ENCODE measurements at places on chromosomes 1 and 21. TPM values are rescaled to one million over a fixed set of nuclear protein-coding genes. Genes with fewer than 3 reads are reported as not detected.

Gene TEX38
- polyA plus RNA-seq, result 0.24 TPM

GRCh38 chr1:181676269-181676668 is 193.0 kb downstream of the CACNA1E start:
- no peak overlapping the region for H3K4me3 ChIP-seq
- no peaks in the 10 kb centered on the region for H3K4me1 ChIP-seq
- H3K27me3 ChIP-seq, result no peaks in the 10 kb centered on the region

- DNase-seq, result no peak
- no peak overlapping the region for H3K27ac ChIP-seq
- H3K27me3 ChIP-seq, result no peaks in the 10 kb centered on the region
- peaks cover 12% of the 10 kb centered on the region for H3K4me1 ChIP-seq
- H3K4me3 ChIP-seq, result no peak overlapping the region
Measured at GRCh38 chr21:34156957-34157356, 83.6 kb downstream of the MRPS6 start.

GRCh38 chr1:2268285-2269056 is 40.4 kb downstream of the SKI start:
- H3K36me3 ChIP-seq, result no peaks in the 10 kb centered on the region
- no peaks in the 10 kb centered on the region for H3K27me3 ChIP-seq
- no peaks in the 10 kb centered on the region for H3K4me1 ChIP-seq
- no peak overlapping the region for H3K27ac ChIP-seq
- no peak overlapping the region for H3K4me3 ChIP-seq

DNA sequence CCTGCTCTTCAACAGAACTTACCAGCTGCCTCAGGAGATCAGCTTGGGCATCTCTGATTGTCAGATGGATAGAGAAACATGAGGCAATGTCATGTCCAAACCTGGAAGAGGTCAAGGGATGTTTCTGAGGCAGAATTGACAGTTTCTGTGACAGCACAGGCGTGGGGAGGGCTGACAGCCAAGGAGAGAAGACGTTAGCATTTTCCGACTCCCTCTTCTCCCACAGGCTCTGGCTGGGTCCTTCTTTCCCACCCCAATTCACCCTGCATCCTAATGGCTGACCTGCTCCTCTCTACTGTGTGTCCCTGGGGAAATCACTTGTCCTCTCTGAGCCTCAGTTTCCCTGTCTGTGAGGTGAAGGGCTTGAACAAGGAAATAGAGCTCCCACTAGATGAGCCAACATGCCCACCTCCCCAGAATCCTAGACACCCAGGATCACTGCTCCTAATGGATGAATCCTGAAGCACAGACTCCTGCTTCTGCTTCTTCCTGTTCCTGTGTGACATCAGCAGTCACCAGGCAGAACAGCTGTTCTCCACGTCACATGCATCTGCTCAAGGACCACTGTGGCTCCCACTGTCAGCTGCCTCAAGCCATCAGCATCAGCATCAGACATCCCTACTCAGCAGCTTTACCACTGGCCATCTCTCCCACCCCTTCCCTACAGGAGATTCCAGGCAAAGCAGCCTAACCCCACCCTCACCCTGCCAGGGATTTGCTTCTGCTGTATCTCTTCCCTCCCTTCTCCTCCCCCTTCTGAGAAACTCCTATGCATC is 408.0 kb downstream of the MATN1 start:
- H3K36me3 ChIP-seq, result no peaks in the 10 kb centered on the region
- H3K4me3 ChIP-seq, result no peak overlapping the region

DNA sequence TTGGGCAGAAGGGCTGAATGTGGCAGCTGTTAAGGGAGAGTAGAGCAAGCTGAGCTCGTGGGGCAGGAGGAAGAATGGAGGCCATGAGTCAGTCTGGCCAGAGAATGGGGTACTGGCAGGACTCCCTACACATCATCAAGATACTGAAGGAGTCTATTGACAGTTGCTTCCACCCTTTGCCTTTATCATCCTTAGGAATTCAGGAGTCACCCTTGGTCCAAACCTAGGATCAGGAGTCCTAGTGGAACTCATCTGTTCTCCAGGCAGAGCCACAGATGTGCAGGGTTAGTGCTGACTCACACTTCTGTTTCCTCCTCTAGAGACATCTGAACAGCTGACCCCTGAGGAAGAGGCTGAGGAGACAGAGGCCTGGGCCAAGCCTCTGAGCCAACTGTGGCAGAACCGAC is 18.7 kb upstream of the ST3GAL3 start:
- no peak overlapping the region for H3K4me3 ChIP-seq
- no peak for DNase-seq
- H3K27ac ChIP-seq, result peak overlapping the region; percentile 42
- H3K4me1 ChIP-seq, result no peaks in the 10 kb centered on the region
- H3K36me3 ChIP-seq, result peaks cover 71% of the 10 kb centered on the region

- H3K4me1 ChIP-seq, result peaks cover 2% of the 10 kb centered on the region
- H3K27me3 ChIP-seq, result no peaks in the 10 kb centered on the region
- H3K36me3 ChIP-seq, result no peaks in the 10 kb centered on the region
- DNase-seq, result no peak
- H3K27ac ChIP-seq, result no peak overlapping the region
Measured at GRCh38 chr1:176785056-176785455, 322.1 kb downstream of the PAPPA2 start.

DNA sequence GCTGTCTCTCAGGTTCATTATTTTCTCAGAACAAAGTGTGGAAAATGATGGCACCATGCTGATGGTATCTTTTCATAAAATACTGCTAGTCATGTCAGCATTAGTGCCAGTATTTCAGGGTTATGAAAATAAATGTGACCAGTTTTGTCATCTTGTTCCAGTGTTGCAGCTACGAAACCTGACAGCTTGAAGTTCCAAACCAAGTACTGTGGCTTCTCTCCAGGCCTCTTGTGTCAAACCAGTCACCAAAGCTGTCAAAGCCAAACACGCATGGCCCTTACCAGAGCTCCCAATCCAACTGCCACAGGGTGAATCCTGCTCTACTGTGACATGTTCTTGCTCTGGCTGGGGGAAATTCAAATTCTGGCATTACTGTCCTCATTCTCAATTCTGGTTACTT is 20.7 kb upstream of the EXO1 start:
- H3K27me3 ChIP-seq, result no peaks in the 10 kb centered on the region
- no peaks in the 10 kb centered on the region for H3K4me1 ChIP-seq
- no peak overlapping the region for H3K4me3 ChIP-seq
- DNase-seq, result no peak
- H3K27ac ChIP-seq, result no peak overlapping the region
- no peaks in the 10 kb centered on the region for H3K36me3 ChIP-seq
